ENCODE measurements at places on chromosomes 5 and 9. TPM values are rescaled to one million over a fixed set of nuclear protein-coding genes. Genes with fewer than 3 reads are reported as not detected.
A peak's percentile ranks its signal among the peaks of the same experiment; 100 is the strongest.

- no peaks in the 10 kb centered on the region for H3K27me3 ChIP-seq
- H3K36me3 ChIP-seq = no peaks in the 10 kb centered on the region
- H3K4me3 ChIP-seq = no peak overlapping the region
- no peak for DNase-seq
- no peak overlapping the region for H3K27ac ChIP-seq
- no peaks in the 10 kb centered on the region for H3K4me1 ChIP-seq
These were observed 26.0 kb downstream of the GABRP start for GRCh38 chr5:170809551-170809950.

- no peaks in the 10 kb centered on the region for H3K36me3 ChIP-seq
- peak; percentile 77 for DNase-seq
- peaks cover 46% of the 10 kb centered on the region for H3K27me3 ChIP-seq
- no peak overlapping the region for H3K27ac ChIP-seq
These were observed 963 bp upstream of the HTR1A start for GRCh38 chr5:63963080-63963735.

DNA sequence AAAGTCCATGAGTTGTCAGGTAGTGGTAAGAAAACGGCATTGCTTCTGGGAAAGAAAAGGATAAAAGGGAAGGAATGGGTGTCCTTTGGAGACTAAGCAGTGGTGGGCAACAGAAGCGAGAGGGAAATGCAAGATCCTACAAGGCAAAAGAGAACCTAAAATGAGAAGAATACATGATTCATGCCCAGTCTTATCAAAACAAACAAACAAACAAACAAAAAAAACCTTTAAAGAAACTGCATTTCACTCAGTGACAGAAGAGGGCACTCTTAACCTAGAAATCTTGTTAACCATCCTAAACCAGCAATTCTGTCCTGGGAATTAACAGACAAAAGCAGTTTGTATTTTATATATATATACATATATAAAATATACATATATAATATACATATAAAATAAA is 88.5 kb downstream of the SUSD1 start:
- no peaks in the 10 kb centered on the region for H3K27me3 ChIP-seq
- H3K27ac ChIP-seq = no peak overlapping the region
- no peak overlapping the region for H3K4me3 ChIP-seq
- peak; percentile 15 for DNase-seq
- H3K4me1 ChIP-seq = no peaks in the 10 kb centered on the region
- H3K36me3 ChIP-seq = no peaks in the 10 kb centered on the region

DNA sequence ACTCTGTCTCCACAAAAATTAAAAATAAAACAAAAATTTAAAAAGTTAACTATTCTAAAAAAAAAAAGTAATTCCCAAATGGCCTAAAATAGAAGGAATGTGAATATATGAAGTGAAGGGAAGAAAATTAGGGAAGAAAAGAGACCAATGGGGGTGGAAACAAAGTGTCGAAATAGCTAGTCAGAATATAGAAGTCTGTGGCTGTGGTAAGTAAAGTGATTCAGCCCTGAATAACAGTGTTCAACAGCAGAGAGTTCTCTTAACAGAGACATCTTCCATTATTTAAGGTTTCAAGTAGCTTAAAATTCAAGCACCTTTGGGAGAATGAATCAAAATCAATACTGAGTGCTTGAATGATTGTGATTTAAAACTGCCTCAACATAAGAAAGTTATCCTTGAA is 51.7 kb downstream of the LPAR1 start:
- H3K36me3 ChIP-seq = no peaks in the 10 kb centered on the region
- no peaks in the 10 kb centered on the region for H3K27me3 ChIP-seq
- DNase-seq = no peak
- no peaks in the 10 kb centered on the region for H3K4me1 ChIP-seq

GRCh38 chr5:122150215-122150614 is 20.9 kb downstream of the ZNF474 start:
- H3K27me3 ChIP-seq = no peaks in the 10 kb centered on the region

DNA sequence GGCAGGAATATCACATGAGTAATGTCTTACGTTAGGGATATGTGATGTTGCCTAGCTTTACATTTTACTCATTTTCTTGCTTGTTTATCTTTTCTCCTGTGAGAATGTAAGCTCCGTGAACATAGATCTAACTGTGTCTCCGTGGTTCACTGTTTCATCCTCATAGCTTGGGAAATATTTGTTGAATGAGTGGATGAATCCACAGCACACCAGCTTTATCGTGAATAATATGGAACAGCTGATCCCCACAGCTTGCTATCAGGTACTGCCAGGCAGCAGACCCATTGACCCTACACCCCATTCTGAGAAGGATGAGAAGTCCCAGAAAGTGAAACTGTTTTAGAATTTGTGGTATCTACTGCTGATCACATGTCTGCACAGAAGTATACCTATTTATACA is 106.8 kb upstream of the FBN2 start:
- no peak overlapping the region for H3K4me3 ChIP-seq
- H3K27ac ChIP-seq = no peak overlapping the region
- DNase-seq = no peak
- no peaks in the 10 kb centered on the region for H3K27me3 ChIP-seq
- no peaks in the 10 kb centered on the region for H3K4me1 ChIP-seq

DNA sequence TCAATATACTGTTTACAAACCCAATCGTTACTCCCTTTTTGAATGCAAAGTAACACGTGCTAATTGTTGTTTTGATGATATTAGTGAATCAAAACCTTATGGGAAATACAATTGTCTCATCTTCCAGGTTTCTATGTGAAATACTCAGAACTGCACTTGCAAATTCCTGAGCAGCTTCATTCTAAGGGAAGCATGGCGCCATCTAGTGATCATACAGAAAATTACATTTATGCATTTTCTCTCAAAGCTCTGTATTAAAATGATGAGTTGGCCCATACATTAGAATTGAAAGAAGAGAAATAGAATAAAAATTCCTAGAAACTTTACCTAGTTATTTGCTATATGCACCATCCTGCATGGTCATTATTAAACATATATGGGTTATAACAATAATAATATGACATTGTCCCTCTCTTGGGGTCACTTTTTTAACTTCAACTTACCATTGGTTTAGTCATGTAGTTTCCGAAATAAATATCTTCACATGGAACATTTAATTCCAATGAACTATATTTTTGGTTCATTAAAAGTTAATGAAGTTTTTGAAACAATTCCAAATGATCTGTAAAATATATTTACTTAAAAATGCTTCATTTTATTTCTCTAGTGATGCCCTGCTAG is 220.0 kb downstream of the PDE4D start:
- H3K27ac ChIP-seq = no peak overlapping the region
- no peak for DNase-seq
- no peaks in the 10 kb centered on the region for H3K4me1 ChIP-seq
- no peak overlapping the region for H3K4me3 ChIP-seq
- no peaks in the 10 kb centered on the region for H3K36me3 ChIP-seq
- H3K27me3 ChIP-seq = no peaks in the 10 kb centered on the region

GRCh38 chr5:155807884-155808576 is 518.9 kb upstream of the SGCD start:
- no peak overlapping the region for H3K4me3 ChIP-seq
- H3K4me1 ChIP-seq = no peaks in the 10 kb centered on the region
- no peaks in the 10 kb centered on the region for H3K27me3 ChIP-seq
- DNase-seq = no peak
- no peaks in the 10 kb centered on the region for H3K36me3 ChIP-seq

GRCh38 chr5:120454094-120454798 is 9.9 kb upstream of the PRR16 start:
- H3K27ac ChIP-seq = no peak overlapping the region
- H3K27me3 ChIP-seq = no peaks in the 10 kb centered on the region
- no peak for DNase-seq
- H3K4me3 ChIP-seq = no peak overlapping the region
- H3K36me3 ChIP-seq = no peaks in the 10 kb centered on the region

DNA sequence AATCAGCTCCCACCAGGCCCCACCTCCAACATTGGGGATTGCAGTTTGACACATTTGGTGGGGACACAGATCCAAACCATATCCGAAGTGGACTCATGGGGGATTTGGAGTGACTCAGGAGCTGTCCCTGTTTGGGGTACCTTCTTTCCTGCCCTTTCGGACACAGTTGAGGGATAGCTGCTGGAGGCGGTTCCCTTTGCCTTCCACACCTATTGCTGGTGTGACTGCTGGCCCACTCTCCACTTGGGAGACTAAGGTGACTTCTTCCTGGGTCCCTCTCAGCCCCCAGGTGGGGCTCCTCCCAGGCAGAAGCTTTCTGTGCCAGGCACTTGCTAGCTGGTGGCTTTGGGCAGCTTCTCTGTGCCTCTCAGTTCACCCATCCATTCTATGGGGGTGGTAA is 26.6 kb downstream of the LAMC3 start:
- H3K4me1 ChIP-seq = no peaks in the 10 kb centered on the region
- no peak overlapping the region for H3K4me3 ChIP-seq
- no peak overlapping the region for H3K27ac ChIP-seq
- no peaks in the 10 kb centered on the region for H3K36me3 ChIP-seq
- no peaks in the 10 kb centered on the region for H3K27me3 ChIP-seq

DNA sequence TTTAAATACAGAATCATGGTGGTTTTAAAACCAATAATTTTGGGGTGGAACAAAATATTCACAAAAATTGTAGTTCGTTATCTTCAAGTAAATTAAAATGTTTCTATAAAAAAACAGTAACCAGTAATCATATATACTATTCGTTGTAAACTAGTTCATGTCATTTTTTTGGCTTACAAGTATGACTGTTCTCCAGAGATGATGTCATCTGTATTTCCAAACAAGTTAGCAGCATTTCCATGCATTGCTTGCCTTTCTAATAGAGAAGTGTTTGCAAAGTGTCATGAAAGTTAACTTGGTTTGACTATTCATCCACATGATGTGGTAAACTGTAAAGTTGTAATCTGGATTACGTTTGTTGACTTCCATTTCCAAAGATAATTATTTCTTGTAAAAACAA is 717.9 kb upstream of the ADAMTS16 start:
- DNase-seq = no peak
- H3K36me3 ChIP-seq = no peaks in the 10 kb centered on the region
- H3K27me3 ChIP-seq = no peaks in the 10 kb centered on the region
- H3K4me3 ChIP-seq = no peak overlapping the region
- no peaks in the 10 kb centered on the region for H3K4me1 ChIP-seq

DNA sequence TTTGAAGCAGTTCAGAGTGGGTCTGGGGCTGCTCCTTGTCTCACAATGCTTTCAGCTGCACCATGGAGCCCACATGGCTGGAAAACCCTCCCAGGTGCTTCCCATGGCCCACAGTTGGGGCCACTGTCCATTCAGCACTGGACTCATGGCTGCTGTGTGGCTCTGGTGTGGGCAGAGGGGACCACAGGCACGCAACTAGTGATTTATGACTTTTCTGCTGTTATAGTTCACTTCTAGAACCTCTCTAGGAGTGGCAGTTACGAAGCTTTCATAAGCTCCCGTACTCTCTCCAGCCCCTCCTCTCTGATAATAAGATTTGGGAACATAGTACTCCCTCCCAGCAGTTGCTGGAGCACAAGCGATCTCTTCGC is 29.0 kb downstream of the GLRA1 start:
- no peaks in the 10 kb centered on the region for H3K27me3 ChIP-seq
- no peak overlapping the region for H3K4me3 ChIP-seq
- no peaks in the 10 kb centered on the region for H3K4me1 ChIP-seq
- peak; percentile 28 for DNase-seq
- H3K27ac ChIP-seq = no peak overlapping the region

DNA sequence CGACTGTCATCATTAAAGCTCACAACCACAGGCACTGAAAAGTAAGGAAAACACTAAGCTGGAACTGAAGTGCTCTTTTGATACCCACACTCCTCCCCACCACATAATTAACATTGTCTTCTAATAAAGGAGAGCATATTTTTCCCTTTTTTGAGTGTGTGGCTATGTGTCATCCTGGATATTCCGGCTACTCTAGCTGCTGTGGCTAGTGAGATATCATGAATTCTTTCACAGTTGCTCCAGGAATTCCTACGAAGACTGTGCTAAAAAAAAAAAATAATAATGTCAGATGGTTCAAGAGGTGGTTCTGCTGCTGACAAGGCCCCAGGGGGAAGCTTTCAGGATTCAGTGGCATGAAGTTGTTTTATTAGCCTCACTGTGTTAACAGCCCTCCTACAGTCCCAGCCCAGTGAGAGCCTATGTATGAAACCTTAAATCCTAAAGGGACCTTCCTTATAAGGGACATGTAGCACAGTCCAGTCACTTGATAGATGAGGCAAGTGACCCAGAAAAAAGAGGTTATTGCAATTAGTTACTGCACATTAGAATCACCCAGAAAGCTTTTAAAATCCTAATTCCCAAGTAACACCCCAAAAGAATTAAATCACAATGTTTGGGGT is 46.6 kb downstream of the TMEM252 start:
- no peak overlapping the region for H3K4me3 ChIP-seq
- no peaks in the 10 kb centered on the region for H3K27me3 ChIP-seq
- no peak for DNase-seq

Gene C5
- total RNA-seq = 12.3 TPM

Gene CDX1
- 0.52 TPM for total RNA-seq

Gene F2RL2
- 0.10 TPM for total RNA-seq

Gene PCDHB2
- total RNA-seq = 6.6 TPM

Gene PIP5KL1
- total RNA-seq = 3.8 TPM

Gene HRCT1
- total RNA-seq = 3.1 TPM

Gene FOXD1
- 0.10 TPM for total RNA-seq

Gene HMCN2
- 3.7 TPM for total RNA-seq

Gene LMAN2
- total RNA-seq = 133 TPM

Gene UGCG
- total RNA-seq = 42.1 TPM

Gene AK3
- 52.4 TPM for total RNA-seq

Gene KIF4B
- not detected for total RNA-seq

Gene CARD9
- total RNA-seq = 6.6 TPM
